HepG2 (cell line): ENCODE measurements at places on chromosomes 2 and 18. TPM values are rescaled to one million over a fixed set of nuclear protein-coding genes. Genes with fewer than 3 reads are reported as not detected.

Gene KIAA1328
- polyA plus RNA-seq = 2.8 and 4.1 TPM in 2 replicates

Gene KCNG2
- polyA plus RNA-seq = not detected in 2 replicates

Gene CYTIP
- polyA plus RNA-seq = not detected in 2 replicates

Gene TWIST2
- polyA plus RNA-seq = 0.08 and 0.09 TPM in 2 replicates

Gene PSTPIP2
- polyA plus RNA-seq = 0.24 and 0.25 TPM in 2 replicates

Gene SLC39A10
- 21.0 and 21.3 TPM in 2 replicates for polyA plus RNA-seq

Gene IL36B
- not detected in 2 replicates for polyA plus RNA-seq

Gene IL18R1
- polyA plus RNA-seq = 0.01 and 0.08 TPM in 2 replicates

Gene PARD3B
- 0.71 and 0.84 TPM in 2 replicates for polyA plus RNA-seq

Gene M1AP
- 0.16 TPM in 1 of 2 replicates, not detected in the other for polyA plus RNA-seq

Gene SERPINB11
- not detected in 2 replicates for polyA plus RNA-seq
